Central memory CD8-positive, alpha-beta T cell (primary cell): ENCODE measurements at places on chromosomes 2 and 18.

- DNase-seq: no peak
These were observed 9.2 kb upstream of the GALNT3 start for GRCh38 chr2:165803123-165803760.

DNA sequence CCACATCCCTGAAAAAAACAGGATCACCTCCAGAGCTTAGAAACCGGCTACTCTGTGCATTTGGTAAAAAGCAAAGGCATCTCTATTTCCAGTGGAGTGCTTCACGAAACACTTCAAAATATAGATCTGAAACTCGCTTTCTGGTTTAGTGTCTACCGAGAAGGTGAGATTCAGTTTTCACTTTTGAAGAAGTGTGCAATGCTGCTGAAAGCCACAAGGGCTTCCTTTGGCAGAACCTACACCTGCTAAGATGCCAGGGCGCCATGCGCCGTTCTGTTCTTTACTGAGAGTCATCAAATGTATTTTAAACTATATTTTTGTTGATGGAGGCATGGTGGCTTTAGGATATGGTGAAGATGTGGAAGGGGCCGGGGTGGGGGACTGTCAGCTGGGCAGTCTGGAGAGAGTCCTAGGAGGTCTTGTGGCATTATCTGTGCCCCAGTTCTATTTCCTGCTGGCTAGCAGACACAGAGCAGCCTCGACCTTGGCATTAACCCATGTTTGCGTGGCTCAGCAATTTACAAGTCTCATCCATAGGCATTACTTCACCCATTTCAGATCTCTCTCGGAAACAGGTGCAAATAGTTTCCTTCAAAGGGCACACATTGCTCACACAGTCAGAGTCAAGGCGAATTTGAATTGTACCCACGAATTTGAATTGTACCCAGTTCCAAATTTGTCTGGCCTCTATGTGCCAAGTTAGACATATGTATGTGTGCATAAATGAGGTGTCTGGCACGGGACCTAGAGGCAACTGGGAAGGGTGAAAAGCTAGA lies 46.7 kb upstream of the KCNF1 start:
- no peak for DNase-seq

DNA sequence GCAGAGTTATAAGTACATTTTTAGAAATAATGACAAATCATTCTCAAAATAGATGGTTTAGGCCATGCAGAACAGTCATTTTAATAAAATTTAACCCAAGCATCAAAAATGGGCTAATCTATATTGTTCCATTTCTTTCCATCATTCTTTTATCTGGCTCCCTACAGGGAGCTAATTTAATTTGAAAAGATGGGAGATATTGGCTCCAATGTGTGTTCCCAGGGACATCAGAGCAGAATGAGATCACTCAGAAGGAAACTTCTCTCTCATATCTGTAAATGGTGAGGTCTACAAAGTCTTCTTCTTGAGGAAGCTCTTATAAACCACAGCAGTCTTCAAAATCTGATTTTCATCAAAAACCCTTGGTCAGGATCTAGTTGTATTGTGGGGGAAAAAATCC lies 119.4 kb upstream of the RAB6C start:
- no peak for DNase-seq

GRCh38 chr2:84231478-84231877 lies 227.6 kb downstream of the SUCLG1 start:
- DNase-seq: no peak

DNA sequence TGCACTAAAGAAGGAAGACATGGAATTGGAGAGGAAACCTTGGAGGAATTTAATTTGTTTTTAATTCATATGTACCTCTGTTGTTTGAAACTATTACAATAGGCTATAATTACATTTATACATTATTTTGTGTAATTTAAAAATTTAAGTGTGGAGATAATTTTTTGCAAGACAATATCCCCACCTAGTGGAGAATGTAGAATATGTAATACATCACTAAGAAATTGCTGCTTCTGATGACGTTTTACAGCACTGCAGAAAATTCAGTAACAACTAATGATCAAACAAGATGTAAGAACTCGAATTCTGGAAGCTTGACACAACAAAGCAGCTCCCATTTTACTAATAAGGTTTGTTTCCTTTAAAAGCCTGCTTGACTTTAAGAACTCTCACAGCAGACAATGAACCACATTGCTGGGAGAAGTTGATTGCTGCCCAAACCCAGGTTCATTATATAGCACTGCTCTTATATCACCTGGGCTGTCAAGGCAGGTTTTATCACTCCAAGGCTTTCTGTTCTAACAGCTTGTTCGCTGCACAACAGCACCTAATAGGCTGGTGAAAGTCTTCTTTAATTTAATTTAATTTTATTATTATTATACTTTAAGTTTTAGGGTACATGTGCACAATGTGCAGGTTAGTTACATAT lies 53.4 kb downstream of the THADA start:
- DNase-seq: no peak

GRCh38 chr2:213148572-213149261 lies 2.7 kb downstream of the IKZF2 start:
- DNase-seq: no peak
